ENCODE measurements at places on chromosomes 4 and X.

GRCh38 chr4:150130933-150131332 is 52.7 kb downstream of the DCLK2 start:
- no peak for DNase-seq

GRCh38 chrX:155899366-155899765 is 18.2 kb downstream of the VAMP7 start:
- no peak for DNase-seq

DNA sequence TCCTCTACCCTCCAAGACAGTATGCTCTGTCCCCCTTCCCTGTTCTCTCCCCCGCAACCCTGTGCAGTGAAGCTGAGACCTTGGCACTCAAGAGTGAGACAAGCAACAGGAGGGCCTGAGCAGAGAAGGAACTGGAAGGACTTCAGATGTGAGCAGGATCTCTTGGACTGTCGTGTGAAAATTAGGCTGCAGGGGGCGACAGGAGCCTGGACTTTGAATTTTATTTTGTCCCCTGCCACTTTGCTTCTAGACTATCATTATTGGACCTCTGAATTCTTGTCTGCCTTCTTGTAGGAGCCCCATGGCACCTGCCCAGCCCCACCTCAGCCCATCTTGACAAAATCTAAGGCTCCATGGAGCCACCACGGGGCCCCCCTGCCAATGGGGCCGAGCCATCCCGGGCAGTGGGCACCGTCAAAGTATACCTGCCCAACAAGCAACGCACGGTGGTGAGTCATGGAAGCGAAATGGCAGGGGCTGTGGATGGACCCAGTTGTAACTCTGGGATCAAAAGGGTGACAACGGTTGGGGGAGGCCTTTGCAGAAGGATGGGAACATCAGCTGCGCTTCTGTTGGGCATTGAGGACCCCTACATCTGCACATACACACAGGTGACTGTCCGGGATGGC is 1.7 kb downstream of the ARAF start:
- no peak for DNase-seq

- DNase-seq: no peak
These were observed 55.4 kb upstream of the PRKX start for GRCh38 chrX:3768881-3769280.

DNA sequence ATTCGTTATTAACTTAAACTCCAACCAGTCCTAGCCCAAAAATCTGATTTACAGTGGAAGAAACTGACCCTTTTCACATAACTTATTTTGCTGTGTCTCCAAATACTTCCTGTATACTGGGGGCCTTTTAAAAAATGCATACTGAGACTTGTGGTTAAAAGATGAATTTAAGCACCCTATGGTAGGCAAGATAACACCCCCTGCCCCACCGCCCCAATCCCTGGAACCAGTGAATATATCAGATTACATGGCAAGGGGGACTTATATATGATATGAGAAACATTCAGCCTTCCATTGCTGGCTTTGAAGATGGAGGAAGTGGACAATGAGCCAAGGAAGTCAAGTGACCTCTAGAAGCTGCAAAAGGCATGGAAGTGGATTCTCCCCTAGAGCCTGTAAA is 3.1 kb upstream of the CLCN3 start:
- no peak for DNase-seq

DNA sequence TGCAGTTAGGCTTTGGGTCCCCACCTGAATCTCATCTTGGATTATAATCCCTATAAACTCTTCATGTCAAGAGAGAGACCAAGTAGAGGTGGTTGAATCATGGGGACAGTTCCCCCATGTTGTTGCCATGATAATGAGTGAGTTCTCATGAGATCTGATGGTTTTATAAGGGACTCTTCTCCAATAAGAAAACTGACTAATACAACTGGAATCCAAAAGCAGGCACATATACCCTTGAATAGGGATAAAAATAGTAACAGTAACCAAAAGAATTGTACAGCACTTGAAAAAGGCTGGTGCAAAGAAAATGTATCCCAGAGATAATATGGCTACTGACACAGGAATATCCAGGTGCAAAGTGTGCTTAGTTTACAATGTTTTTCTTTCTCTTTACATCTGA is 351.5 kb upstream of the MAD2L1 start:
- no peak for DNase-seq

DNA sequence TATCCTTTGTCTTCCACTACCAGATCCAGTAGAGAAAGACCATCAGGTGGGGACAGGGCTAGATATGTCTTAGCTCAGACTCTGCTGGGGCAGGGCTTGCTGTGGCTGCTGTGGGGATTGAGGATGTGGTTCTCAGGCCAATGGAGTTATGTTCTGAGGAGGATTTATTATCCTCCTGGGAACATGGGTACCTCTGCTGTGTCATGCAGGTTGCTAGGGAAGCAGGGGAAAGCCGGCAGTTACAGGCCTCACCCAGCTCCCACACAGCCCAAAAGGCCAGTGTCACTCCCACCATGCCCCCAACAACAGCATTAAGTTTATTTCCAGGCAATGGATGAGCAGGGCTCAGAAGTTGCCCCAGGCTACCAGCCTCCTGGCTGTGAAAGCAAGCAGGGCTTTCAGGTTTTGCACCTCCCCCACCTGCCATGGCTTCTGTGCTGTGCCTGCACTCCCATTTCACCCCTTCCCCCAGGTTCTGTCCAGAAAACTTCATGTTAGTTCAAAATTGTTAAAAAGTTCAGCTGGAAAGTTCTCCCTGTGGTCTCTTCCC is 879.9 kb downstream of the ARAP2 start:
- DNase-seq: no peak

DNA sequence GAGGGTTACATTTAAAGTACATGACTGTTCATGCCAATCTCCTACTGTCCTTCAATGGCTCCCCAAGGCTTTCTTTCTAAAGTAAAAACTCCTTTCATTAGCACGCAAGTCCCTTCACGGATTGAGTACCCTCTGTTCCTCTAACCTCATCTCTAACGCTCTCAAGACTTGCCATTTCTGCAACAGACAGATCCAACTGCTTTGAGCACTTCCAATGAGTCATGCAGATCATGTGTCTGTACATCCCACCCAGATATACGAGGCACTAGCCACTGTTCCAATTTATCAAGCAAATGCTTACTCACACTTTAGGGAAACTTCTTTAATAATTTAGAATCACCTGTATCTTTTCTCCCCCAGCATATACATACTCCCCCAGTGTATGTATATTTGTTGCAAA is 332.5 kb upstream of the ZFP42 start:
- no peak for DNase-seq

DNA sequence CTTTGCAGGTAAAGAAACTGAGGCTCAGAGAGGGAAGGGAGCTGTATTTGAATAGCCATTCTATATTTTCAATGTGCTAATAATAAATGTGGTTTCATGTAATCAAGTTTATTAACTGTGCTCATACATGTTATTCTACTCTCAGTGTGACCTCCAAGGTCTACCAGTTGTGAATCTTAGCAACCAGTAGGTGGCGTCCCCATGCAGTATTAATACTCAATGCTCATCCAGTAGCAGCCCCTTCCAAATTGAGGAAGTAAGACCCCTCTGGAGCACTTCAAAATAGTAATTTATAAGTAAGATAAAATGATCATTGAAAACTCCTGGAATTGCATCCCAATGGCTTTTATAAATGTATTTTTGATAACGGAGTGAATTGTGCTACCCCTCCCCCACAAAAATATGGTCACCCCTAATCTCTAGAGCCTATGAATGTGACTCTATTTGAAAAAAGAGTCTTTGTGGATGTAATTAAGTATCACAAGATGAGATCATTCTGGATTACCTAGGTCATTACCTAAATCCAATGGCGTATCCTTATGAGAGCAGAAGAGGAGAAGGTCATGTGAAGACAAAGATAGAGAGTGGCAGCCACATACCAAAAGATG is 20.4 kb upstream of the SEPSECS start:
- DNase-seq: no peak

DNA sequence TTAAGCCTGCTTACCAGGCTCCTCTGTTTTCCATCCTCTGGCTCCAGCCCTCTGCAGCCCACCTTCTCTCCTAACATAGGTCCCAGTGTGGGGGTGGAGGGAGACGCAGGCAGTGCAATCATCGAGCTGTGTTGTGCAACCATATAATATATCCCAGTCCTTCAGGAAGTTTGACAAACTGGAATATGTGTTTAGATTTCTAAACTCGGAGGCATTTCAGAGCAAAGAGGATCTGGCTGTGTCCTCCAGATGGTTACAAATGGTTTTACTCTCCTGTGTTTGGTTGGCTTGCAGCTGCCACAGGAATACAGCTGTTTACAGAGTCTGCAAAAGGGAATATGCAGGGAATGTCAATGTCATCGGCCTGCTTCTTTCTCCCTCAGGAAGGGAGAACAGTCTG is 195.3 kb upstream of the LNX1 start:
- DNase-seq: no peak

- no peak for DNase-seq
These were observed 200.2 kb downstream of the HS3ST1 start for GRCh38 chr4:11228530-11228929.

GRCh38 chr4:15147714-15148113 is 145.4 kb downstream of the CPEB2 start:
- no peak for DNase-seq

GRCh38 chrX:96081891-96082290 is 602.8 kb upstream of the DIAPH2 start:
- no peak for DNase-seq

Data from vagina (tissue), 2 donors.